ENCODE measurements at places on chromosomes 2 and 18.

DNA sequence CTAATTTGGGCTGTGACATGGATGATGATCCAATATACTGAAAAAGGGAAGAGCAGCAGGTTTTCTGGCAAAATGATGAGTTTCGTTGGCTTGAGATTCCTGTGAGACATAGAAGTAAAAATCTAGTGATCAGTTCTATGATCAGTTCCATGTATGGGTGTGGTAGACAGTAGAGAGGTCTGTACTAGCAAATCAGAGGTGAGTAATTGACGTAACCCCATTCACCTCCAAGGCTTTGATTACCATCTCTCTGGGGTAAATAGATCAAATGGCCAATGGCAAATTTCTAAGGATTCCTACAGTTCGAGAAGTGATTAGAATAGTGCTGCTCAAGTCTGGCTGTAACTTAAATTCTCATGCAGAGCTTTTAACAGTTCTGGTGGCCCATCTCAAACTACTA, 6.4 kb downstream of the ITGA4 start:
- no peak for DNase-seq

GRCh38 chr2:114609801-114610200, 167.4 kb downstream of the DPP10 start:
- no peak for DNase-seq

DNA sequence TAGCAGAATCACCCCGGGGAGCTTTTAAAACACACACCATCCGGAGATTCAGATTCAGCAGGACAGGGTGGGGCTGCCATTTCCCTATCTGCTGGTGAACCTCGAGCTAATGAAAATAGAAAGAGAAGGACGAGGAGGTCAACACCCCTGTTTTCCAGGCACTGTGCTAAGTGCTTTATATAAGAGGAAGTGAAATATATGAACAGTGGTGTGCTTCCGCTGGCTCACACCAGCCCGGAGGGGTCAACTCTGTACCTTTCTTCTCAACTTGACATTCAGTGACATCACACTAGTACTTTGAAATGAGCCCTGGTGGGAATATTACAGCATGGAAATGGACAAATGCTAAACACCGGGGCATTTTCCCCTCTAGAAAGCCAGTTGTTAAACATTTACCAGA, 108.3 kb upstream of the LTBP1 start:
- no peak for DNase-seq

DNA sequence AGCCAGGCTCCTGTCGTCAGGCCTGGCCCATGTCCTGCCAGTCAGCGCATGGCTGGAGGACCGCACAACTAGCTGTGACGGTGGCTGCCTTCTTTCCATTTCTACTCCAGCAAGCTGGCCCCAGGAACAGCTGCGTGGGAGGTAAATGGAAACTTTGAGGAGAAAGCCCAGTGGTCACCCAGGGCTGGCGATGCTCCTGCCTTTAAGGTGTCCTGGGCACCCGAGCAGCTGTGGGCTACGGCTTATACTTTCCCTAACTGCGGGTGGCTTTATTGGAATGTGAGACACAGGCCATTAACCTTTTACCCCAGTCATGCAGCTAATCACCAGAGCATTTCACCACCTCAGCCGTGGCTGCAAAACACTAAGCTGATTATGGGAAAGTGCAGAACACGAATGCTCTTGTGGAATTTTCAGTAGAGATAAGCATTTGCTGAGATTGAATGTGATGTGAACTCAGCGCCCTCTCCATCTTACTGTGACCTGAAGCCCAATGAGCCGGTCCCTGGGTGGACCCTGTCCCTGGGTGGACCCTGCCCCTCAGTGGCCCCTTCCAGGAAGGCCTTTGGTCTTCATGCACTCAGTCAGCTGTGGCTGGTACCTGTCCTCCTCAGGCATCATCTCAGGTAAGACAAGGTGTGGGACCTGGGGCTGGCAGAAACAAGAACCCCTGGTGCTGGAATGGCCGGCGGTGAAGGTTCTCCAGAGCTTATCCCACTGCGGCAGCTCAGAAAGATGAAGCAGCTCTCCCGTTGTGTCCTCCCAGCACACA, 275.4 kb upstream of the HS6ST1 start:
- DNase-seq: no peak

DNA sequence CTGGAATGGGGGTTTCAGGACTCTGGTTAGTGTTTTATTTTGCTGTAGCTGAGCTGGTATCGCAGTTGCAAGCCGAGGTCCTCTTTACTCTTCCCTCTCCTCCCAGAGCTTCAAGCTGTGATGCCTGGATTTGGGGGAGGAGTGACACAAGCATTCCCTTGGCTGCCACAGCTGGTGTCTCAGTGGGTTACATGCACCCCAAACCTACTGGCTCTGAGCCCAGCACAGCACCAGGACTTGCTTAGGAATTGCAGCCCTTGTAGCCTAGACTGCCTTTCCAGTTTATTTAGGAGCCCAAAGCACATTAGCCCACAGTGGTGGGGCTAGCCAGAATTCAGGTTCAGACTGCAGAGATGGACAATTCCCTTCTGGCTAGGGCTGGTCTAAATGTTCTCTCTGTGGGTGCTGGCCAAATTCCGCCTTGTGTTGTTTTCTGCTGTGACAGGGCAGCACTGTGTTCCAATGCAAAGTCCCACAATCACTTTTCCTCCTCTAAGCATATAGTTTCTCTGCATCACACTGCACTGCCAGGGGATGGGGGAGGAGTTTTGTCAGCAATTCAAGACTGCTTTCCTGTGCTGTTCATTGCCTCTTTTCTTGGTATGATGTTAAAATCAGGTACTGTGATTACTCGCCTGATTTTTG, 122.8 kb downstream of the SLC4A10 start:
- no peak for DNase-seq

GRCh38 chr18:892316-892715, 12.4 kb upstream of the ADCYAP1 start:
- no peak for DNase-seq

GRCh38 chr18:58315041-58315440, 271.0 kb downstream of the NEDD4L start:
- DNase-seq: no peak

- no peak for DNase-seq
Observed at GRCh38 chr2:79700651-79701050, 187.8 kb downstream of the CTNNA2 start.

- DNase-seq: no peak
Observed at GRCh38 chr18:31097666-31098065, 4.6 kb downstream of the DSC2 start.

GRCh38 chr18:76634564-76634963, 139.5 kb upstream of the ZNF516 start:
- DNase-seq: no peak

DNA sequence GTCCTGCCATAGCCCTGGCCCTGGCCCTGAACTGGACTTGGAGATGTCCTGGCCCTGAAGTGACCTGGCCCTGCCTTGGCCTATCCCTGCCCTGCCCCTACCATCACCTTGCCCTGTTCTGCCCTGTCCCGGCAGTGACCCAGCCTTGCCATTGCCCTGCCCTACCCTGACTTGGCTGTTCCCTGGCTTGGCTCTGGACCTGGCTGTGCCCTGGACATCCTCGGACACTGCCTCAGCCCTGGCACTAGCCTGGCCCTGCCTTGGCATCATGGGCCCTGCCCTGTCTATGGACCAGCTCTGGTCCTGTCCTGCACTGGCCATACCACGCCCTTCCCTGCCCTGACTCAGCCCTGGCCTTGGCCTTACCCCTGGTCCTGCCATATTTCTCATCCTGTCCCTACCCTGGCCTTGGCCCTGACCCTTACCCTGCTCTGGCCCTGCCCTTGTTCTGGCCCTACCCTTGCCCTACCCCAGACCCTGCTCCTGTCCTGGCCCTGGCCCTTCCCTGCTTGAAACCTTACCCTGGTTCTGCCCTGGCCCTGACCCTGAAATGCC, 6.1 kb upstream of the ANKRD62 start:
- DNase-seq: no peak

DNA sequence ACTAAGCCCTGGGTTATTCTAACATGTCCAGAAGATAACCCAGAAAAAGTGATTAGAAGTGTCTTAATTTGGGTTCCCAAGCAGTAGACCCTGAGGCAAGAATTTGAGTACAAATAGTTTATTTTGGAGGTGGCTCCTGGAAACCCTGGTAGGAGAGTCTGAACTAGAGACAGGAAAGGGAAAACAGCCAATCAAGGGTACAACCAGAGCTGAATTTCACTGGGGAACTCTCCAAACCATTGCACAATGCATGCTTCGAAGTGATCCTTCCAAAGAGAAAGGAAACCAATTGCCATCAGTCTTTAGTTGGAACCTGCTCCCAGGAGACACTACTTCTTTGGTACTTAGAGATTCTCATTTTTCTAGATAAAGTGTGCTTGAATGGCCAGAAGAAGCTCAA, 361.5 kb downstream of the MBD2 start:
- DNase-seq: no peak

GRCh38 chr18:13361431-13361830, 142.9 kb downstream of the LDLRAD4 start:
- DNase-seq: no peak

- no peak for DNase-seq
Observed at GRCh38 chr18:79400091-79400590, 4.4 kb downstream of the NFATC1 start.

- peak; percentile 54 for DNase-seq
Observed at GRCh38 chr2:12127638-12128037, 381.2 kb downstream of the LPIN1 start.

GRCh38 chr2:153986488-153987229, 114.9 kb downstream of the GALNT13 start:
- no peak for DNase-seq

- DNase-seq: no peak
Observed at GRCh38 chr2:26578113-26578458, 63.1 kb downstream of the CIB4 start.

DNA sequence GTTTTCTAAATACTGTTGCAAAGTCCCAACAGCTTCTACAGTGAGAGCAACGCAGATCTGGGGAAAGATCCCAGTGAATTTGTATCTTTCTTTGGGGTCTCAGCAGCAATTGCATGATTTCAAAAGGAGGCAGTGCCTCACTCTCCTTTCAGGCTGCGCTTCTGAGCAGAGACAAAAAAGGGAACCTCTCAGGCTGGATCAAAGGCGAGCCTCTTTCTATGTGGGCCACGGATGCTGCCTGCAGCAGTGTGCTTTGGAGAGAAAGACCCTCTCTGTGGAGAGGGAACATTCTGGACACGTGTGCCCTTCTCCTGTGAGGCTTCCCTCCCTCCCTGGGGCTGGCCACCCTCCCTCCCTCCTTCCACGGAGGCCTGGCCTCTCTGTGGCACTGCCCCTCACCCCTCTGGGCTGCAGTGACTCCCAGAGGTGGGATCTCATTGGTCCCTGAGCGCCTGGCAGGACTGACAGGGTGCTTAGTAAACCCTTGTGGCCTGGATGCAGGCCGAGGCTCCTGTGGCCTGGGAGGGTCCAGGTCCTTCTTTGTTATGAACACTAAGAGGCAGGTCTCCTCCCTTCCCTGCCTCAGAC, 21.6 kb upstream of the PDIA6 start:
- no peak for DNase-seq

DNA sequence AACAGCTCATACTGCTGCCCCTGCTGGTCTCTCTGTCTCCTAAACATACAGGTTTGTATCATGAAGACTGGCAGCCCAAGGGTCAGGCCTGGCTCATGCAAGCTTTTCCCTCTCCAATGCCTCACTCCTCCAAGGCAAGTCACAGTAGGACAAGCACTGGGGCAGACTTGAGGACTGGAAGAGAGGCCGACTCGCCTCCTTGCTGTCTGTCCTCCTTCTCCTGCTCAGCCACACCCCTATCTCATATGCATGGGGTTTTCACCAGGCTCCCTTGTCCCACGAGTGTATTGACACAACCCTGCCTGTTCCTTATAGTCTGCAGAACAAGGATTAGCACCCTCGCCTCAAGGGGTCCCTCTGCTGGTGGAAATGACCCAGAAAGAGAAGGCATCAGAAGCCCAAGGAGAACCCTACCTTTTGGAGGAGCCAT, 223.7 kb downstream of the SOX11 start:
- no peak for DNase-seq

DNA sequence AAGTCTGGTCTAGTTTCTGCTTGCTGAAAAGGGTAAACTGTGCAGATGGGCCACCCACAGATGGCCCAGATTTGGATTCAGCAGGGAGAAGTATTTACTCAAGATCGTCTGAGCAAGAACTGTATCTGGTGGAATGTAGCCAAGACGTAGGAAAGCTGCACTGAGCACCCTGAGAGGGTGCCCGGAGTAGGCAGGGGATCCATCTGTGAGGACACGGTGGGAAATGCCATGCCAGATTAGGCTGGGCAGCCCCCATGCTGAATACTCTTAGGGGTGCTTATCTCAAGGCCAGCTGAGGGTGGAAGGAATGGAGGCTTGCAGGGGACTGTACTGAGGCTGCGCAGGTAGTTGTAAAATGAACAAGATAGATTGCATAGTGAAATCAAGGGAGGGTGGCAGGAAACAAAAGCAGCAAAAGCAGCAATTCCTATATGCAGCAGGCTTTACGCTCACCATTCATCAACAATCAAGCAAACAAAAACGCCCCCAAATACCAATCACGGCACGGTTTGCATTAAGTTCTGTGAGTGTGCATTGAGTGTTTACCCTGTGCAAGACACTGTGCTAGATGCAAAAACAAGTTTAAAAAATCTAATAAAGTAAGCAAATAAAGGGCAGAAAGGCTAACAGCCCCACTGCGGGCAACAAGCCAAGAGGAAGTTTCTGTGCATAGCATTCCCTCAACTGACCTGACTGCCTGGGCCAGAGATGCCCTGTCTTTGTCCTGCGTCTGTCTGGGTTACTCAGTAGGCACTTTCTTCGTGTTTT, 32.2 kb upstream of the LPIN2 start:
- DNase-seq: no peak

- no peak for DNase-seq
Observed at GRCh38 chr2:174635776-174636404, 38.3 kb upstream of the WIPF1 start.

GRCh38 chr2:147177071-147177857, 667.6 kb upstream of the ACVR2A start:
- DNase-seq: no peak

DNA sequence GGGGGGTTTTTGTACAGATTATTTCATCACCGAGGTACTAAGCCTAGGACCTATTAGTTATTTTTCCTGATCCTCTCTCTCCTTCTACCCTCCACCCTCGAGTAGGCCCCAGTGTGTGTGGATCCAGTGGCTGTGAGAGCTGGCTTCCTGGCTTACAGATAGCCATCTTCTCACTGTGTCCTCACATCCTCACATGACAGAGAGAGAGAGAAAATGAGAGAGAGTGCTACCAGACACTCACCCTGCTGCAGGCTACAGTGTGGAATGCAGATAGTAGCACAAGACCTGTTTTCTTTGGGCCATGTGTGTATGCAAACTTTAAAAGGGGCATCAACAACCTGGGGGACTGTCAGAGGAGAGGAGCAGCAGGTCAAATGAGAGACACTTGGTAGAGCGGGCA, 9.5 kb downstream of the KCNK3 start:
- no peak for DNase-seq

DNA sequence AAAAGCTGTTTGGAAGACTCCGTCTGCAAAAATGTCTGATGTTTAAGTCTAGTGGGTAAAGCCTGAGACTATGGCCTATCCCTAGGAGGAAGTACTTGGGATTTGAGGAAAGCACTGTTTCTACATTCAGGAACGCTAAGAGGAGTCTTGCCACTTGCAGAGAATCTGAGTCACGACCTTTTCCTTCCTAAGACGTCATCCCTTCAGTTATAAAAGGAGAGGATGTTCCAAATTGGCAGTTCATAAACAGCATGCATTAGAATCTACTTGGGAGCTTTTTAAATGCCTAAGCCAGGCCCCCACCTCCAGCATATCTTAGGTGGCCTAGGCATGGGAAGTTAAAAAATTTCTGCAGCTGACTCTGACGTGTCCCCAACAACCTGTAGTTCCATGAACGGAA, 125.9 kb downstream of the TTC32 start:
- no peak for DNase-seq

Data from naive thymus-derived CD8-positive, alpha-beta T cell (primary cell).